Stimulated activated CD8-positive, alpha-beta memory T cell treated with anti-CD3 and anti-CD28 coated beads, Interleukin-15, amount 100 ng/mL, for 24 hours (primary cell): ENCODE measurements at places on chromosomes 2 and 18.

DNA sequence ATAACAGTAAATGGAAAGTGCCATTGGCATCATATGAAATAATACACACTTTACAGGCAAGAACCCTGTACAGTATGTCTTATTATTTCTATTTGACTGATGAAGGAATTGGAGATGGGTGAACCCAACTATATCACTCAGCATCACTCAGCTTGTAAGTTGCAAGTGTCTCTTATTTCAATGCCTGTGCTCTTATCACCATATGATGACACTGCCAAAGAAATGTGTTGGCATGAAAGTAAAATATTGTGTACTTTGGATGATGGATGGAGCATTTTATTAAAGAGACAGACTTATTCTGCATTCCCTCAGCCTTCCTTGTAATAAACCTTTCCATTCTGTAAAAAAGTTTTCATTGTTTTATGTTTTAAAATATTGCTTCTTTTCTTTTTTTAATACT lies 927.5 kb upstream of the VRK2 start:
- no peak for DNase-seq

- DNase-seq: no peak
Measured at GRCh38 chr2:105926960-105927678, 182.4 kb downstream of the NCK2 start.

DNA sequence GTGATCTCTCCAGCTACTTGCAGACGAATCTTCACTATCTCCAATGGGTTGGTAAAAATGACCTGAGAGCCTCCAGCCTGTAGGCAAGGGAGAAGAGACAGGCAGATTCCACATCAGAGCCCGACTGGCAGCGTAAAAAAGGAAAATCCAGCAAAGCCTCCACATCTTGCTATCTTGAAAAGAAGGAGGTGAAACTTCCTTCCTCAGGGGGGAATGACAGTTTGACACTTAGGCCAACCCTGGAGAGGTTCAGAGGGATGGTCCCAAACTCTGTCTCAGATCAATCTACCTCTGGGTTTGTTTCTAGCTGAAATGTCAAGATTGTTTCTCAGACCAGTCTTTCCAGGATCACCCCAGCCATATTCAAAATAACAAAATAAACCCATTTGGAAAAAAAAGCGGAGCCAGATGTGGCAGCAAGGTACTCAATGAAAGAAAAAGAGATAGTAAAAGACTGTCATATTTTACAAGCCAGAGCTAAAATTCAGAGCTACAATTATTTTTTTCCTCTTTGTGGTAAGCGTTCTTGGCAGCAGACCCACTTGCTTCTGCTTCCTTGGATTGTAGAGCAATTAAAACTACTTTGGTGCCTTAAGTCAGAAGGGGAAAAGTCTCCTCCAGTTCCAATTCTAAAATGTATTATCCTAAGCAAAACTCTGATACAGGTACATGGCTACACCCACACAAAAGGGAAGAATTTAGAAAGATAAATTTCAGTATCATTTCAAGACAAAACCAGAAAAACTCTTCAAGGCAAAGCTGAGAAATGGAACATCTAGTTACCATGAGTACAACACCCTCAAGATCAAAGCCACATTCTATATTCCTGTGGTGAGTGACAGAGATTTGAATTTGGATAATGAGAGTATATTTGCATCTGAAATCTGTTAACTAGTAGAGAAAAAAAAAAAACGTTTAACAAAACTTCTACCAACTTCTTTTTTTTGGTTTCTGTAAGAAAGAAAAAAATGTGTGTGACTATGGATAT lies 100.1 kb downstream of the SLC25A12 start:
- no peak for DNase-seq

DNA sequence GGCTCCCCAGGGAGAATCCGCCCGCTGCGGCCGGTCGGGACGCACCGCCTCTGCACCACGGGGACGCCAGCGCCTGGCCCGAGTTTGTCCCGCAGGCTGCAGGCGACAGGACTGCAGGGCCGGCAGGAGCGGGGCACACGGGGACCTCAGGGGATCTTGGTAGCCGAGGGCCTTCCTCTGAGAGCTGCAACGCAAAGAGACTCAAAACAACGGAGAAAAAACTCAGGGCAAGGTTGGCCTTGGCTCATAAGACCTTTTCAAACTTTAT lies 79.7 kb downstream of the ARHGEF4 start:
- no peak for DNase-seq

DNA sequence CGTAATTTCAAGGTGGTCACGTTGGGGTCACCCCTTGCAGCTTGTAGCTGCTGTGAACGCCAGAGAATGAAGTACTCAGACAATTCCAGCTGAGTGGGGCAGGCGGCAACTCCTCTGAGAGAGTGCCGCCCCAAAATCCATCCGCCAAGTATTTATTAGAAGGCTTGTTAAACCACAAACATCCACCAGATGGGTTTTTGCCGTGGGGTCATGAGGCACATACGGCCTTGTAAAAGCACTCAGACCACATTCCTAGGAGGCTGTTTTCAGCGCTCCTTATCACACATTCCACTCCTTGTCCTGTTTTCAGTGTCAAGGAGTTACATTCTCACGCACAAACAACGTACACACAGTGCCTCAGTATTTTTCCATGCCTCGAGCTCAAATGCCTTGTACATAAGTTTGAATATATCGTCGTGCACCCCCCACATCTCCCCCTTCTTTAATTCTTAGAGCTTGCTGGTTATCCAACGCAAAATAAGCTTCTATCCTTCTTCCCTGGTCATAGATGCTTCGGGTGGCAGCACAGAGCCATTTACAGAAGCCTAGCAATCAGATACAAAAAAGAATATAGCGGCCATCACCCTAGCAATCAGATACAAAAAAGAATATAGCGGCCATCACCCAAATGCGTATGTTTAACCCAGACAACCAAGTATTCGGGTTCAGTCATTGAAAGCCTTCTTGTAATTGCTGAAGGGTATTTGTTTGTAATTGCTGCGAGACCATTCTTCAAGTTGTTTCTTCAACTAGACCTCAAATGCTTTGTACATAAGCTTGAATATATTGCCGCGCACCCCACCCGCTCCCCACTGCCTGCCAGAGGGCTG lies 7.3 kb downstream of the ALPP start:
- no peak for DNase-seq

GRCh38 chr2:25494616-25495015 lies 152.9 kb upstream of the DNMT3A start:
- DNase-seq: no peak

- no peak for DNase-seq
Measured at GRCh38 chr2:17270894-17271293, 247.3 kb downstream of the RAD51AP2 start.

DNA sequence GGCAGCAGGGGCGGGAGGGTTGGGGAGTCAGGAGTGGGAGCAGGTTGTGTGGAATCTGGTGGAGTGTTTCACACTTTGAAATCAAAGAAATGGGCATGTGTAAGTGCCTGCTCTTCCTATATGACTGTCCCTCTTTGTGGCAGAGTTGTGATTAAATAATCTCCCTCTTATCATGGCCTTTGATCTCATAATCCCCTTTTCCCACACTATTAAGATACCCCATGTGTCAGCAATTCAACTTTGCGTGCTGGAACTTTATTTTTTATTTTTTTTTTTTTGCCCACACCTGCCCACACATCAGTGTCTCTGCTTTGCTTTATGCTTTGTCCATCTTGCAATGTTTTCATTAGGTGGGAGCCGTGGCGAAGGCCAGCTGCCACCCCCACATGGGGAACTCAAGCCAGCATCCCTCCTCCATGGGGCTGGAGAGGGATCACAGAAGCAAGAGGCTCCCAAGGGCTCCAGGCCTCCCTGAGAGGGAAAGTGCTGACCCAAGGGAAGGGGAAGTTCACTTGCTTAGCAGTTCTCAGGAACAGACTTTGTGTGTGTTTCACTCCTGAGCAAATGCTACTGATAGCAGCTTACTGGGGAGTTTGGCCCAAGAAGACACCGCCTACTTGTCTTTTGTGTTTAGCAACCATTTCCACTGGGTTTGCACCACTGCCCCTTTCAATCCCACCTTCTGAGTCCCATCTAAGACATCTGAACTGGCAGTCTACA lies 243.4 kb downstream of the BCL11A start:
- no peak for DNase-seq

DNA sequence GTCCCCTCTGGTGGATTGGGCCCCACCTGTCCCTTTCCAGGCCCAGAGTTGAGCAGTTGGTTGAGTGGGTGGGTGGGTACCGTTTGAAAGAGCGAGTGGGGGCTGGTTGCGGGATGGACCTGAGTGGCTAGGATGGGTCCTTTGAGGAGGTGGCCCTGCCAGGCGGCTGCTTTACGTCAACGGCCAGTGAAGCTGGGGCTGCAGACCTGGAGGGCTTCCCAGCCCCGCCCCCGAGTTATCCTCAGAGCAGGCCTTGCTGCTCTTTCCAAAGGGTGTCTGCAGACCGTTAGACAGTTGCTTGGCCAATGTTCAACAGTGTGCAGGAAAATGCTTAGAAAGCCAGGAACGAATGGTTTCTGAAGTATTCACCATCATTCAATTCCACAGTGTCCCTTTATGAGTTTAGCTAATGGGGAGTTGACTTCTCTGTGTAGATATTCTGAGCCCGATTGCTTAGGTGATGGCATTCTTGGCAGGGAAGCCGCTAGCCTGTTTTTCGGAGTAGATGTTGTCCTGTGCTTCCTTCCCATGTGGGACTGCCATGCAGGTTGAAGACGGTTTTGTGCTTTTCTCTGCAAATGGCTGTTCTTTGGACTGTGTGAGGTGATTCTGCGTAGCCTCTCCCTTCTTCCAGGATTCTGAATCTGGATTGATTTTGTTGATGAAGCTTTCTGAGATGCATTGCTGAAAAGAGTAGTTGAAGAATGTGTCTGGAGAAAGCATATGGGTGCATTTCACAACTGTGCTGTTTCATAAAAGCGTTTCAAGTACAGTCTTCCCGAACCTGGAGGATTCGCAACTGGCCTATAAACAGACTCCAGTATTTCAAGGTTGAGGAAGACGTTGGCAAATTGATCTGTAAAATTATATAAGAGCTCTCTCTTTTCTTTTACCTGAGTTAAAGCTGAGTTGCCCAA lies 45.8 kb downstream of the LDLRAD4 start:
- DNase-seq: no peak

- DNase-seq: no peak
Measured at GRCh38 chr2:175889701-175890302, 112.3 kb downstream of the LNPK start.

DNA sequence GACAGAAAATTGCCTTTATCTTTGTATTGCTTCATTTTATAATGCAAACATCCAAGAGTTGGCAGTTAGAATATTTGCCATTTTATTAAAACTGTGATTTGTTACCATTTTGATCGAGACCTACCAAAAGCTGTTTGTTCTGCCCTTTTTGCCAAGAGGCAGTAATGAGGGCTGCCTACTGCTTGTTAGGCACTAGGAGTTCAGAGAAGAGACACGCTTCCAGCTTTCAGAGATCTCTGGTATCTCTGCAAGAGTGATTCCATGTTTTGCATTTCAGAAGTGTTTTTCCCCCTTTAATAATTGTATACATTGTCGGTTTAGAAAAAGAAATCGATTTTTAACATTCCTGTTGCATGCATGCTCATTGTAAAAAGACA lies 628 bp downstream of the MRPL30 start:
- no peak for DNase-seq

DNA sequence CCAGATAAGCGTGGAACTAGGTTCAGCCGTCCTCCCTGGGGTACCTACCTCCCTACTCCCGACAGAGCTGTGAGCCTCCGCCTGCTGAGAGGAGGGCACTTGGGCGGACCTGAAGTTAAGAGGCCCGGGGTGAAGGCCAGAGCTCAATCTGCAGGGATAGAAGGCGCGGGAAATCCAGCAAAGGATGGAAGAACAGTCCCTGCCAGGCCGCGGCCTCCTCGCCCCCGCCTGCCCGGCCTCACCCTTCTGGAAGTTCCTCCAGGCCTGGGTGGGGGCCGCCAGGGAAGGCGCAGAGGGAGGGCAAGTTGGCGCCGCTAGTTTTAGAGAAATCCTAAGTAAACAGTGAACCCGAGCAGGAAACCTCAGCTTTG lies 13.0 kb downstream of the EN1 start:
- no peak for DNase-seq

- DNase-seq: no peak
Measured at GRCh38 chr2:150166313-150167051, 321.0 kb downstream of the RND3 start.

DNA sequence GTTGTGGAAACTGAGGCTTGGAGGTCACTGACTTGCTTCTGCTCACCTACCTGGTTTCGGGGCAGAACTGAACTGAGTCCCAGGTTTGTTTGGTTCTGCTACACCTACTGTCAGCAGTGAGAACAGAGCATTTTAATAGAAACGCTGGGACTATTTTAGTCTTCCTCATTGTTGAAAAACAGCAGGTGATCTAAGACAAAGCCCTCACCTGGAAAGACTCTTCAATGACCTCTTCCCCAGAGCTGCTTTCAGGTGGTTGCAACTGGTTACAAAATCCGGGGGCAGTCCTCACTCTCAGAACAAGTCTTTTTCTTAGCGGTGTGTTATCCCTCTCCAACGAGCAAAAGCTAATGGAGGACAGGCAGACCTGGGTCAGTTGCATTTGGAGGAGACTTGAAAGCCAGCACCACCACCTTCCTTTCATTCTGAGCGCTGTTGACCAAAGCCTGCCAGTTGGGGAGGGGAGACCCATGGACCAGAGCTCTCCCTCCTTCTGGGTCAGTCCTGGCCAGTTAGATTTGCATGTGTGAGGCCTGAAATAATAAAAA lies 217.0 kb downstream of the NCK2 start:
- DNase-seq: no peak

DNA sequence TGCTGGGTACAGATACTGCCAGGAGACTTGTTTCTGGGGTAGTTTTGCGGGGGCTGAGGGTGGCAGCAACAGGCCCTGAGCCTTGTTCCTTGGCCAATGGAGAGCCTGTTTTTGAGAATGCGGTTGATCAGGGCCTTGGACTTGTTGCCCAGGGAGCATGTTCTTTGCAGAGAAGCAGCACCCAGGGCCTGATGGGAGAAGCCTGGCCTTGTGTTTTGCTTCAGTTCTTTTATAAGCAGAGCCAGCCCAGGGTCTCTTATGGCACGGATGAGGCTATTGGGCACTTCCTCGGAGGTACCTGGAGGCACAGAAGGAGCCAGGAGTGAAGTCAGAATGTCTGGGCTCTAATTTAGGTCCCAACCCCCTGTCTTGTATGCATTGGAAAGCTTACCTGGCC lies 85.1 kb upstream of the MCFD2 start:
- no peak for DNase-seq

DNA sequence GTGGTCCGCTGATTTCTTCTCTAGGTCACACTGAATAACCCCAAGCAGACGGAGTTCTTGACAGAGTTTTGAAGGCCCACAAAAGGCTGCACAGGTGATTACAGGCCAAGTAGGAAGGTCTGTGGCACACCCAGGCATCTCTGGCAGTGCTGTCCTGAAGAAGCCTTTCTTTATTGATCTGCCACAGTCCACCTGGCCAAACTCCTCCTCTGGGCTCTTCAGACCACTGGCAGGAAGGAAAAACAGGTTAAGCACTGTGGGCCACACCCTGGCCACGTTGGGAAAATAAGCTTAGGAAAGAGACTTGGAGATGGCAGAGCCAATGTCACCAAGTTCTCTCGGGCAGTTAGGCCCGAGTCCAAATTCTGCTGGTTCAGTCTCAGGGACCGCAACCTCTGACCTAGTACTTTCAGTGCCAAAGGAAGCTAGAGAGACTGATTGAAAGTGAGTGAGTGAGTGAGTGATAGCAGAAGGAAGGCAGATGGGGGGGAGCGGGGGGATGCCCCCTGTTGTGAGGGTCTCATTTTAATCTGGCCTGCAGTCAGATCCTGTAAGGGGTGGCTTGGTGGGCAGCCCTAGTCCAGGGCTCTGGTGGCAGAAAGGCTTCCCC lies 102.9 kb downstream of the TGFA start:
- no peak for DNase-seq

- DNase-seq: no peak
Measured at GRCh38 chr2:10331027-10331701, 28.5 kb downstream of the HPCAL1 start.

- DNase-seq: no peak
Measured at GRCh38 chr2:239523954-239524330, 123.1 kb upstream of the HDAC4 start.

GRCh38 chr2:18440141-18440661 lies 120.3 kb downstream of the RDH14 start:
- DNase-seq: no peak
